NCI-H2107 (cell line): ENCODE measurements at places on chromosomes 11 and 22.

GRCh38 chr11:4962816-4963215 is 7.3 kb upstream of the OR51A2 start:
- no peak for DNase-seq

DNA sequence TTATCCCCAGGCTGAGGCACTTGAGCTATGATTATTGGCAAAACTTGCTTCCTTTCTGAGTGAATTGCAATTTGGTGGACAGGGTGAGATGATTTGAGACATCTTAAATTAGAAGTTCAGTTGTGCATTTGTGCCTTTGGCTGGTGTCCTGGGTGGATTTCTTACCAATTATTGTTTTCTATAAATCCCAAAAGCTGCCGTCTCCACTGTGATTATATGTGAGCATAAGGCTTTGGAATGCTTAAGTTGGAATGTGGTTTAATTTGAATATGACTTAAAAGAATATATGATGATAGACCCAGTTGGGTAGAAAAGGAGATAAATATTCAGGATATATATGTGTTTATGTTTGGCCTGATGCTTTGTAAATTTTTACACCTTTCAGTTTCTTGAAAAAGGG is 70.0 kb downstream of the EXT2 start:
- DNase-seq: no peak

DNA sequence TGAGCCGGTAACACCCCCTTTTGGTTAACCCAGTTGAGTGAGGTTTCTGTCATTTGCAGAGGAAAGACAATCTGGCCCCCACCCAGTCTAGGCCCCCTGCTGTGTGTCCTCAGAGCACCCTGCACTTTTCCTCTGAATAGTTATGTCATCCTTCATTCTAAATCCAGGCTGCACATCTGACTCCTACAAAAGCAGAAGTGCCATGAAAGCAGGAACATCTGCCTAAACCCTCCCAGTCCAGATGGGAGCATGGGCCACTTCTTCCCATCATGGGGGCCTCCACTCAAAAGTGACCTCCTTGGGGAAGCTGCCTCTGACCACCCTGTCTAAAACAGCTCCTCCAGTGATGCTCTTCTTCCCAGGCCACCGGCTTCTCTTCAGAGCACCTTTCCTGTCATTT is 53.7 kb upstream of the HMGXB4 start:
- no peak for DNase-seq

DNA sequence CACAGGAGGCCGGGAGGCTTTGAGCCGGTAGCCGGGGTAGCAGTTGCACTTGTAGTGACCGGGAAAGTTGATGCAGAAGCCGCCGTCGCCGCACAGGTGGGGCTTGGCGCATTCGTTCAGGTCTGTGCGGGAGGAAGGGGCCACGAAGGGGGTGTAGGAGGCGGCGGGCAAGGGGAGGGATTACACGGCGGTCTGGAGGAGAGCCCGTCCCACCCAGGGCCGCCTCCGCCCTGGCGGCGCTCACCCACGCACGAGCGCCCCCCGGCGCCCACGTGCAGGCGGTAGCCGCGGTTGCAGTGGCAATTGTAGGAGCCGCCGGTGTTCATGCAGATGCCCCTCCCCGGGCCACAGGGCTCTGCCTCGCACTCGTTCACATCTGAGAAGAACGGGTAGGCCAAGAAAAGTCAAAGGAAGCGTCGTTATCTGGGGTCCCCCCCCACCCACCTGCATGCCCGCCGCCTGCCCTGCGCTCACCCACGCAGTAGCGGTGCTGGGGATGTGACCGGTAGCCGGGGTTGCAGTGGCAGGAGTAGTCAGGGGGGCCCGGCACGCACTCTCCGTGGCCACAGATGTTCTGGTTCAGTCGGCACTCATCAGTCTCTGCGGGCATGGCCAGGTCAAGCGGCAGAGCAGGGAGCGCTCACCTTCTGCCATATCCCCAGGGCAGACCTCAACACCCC is 10.6 kb downstream of the LTBP3 start:
- no peak for DNase-seq

GRCh38 chr22:31218565-31219262 is 6.6 kb downstream of the LIMK2 start:
- no peak for DNase-seq

DNA sequence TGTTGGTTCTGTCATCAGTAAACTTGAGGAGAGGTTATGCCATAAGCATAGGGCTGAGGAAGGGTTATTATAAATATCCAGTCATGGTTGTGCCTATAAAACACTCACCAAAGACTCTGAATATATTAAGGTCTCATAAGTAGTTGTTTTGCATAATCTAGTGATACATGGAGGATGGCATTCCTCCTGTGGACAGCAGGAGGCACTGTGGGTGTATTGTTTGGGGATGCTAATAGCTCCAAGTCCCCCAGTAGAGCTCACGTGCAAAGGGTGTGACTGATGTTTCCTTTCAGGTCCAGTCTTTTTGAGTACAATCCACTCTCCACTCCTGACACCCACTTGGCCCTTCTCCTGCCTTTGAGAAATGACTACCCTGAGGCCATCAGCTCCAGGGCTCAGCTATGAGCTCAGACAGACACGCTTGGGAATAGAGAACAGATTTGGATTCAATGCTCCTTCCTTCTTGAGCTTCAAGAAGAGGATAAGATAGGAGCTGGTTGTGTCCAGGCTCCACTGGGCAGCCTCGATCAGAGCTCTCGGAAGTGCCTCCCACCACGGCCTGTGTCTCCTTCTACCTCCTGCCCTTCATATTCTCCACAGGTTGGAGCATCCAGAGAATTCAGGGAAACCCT is 85.2 kb upstream of the IGLL5 start:
- DNase-seq: no peak
